ENCODE measurements at places on chromosomes 5 and 9. TPM values are rescaled to one million over a fixed set of nuclear protein-coding genes. Genes with fewer than 3 reads are reported as not detected.

DNA sequence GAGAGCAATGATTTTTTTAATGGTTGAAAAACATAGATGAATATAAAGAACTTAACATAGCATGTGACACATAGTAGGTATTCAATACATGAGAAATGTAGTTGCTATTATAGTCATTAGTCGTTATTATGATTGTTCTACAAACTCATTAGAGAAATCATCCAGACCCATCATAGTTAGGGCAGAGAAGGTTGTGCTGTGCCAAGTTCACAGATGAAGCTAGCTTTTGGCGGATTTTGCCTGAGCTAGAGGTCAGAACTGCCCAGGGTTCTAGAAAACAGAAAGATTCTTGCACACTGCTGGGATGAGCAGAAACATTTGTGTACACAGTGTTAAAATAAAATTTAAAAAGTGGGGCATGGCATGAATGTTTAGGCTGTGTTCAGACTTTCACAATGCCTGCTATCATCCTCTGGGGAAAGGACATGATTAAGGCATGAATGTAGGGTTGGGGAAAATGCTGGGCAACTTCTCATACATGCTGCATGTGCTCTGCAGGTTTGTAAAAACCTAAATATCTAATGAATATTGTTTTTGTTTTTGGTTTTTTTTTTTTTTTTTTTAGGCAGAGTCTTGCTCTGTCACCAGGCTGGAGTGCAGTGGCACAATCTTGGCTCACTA is 33.3 kb upstream of the RAD23B start:
- no peak for DNase-seq

DNA sequence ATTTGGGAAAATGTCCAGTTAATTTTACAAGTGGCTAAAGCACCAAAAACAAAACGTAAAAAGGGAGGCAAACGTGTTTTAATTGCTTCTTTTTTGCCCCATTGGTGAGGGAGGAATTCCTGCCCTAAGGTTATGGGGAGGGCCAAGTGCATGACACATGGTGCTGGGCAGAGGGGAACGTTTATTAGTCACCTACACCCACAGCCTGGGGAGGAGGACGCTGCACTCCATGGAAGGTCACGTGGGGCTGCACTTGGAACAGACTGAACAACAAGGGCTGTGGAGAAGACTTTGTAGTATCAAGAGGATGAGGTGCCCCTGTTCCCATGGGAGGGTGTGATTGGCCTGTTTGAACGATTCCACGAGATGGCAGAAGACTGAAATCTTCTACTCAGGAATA is 13.7 kb upstream of the ADAMTS16 start:
- DNase-seq, result peak; percentile 92

CDX1 gene
- total RNA-seq, result not detected

DNA sequence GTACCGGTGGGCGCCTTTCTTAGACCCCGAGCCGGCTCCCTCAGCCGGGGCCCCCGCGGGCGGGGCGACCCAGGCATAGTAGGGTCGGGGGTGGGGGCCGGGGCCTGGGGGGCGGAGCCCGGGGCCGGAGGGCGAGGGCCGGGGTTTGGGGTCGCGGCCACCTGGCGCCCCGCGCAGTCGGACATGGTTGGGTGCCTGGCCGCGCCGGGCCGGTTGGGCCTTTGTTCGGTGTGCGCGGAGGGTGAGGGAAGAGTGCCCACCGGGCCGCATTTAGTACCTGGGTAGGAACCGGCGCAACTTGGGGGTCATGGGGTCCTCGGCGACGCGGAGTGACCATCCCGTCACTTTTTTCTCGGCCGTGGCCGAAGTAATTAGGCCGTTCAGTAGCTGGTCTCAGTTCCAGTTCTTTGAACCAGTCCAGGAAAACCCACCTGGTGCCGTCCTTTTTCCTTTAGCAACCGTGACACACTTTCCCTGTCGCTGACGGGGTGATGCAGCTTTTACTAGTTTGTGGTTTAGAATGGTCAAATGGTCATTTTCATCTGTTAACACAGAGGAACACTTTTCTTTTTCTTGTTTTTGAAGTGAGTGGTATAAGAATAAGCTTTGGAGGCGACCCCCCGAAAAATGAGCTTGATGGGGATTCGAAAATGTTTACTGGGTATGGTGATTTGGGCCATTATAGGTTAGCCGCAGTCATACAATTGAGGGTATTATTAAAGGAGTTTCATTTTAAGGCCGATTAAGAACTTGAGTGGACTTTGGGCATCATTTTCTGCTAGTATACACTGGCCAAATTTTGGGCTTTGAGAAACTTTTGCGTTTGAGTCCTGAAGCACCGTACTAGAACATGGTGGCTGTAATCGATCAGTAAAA is 589 bp downstream of the CKS2 start:
- DNase-seq, result peak; percentile 21

DNA sequence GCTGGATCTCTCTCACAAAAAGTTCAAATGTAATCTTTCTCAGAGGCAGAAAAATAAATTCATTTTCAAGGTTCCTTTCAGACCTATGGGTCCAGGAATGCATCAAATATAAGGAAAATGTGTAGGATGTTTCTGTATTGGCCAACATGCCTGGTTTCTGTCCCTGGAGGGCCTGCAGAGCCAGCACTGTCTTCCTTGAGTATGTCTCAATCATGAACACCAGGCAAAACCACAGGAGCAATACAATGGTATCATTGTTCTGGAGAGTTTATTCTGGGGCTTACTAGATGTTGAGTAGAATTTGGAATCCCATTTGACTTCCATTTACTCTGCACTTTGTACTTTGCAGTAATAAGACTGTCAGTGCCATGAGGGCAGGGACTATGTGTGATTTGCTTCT is 23.5 kb downstream of the INSYN2B start:
- peak; percentile 82 for DNase-seq

DNA sequence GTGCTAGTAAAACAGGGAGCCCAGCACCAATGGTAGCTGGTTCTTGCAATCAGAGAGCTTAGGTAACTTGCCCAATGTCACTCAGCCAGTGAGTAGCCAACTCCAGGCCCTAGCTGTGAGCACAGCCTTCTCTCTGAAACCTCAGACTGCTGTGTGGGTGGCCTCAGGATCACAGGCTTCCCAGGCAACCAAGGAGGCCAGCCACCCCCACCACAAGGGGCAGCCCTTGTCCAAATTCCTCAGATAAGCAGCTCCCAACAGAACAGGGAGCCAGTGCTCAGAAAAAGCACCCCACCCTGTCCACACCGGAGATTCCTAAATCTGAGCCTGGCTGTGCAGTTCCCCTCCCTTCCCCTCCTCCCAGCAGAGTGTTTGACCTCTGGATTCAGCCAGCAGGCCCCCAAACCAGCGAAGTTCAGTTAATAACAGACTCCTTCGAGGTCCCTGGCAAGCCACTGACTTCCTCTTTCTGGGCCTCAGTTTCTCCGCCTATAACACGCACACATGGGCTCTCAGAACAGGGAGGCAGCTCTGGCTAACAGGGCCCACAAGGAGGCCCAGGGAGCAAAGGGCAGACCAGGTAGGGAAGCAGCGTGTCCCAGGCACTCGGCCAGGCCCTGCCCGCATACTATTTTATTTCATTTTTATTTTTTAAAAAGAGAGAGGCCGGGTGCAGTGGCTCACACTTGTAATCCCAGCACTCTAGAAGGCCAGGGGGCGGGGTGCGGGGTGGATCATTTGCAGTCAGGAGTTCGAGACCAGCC is 2.7 kb downstream of the EEIG1 start:
- no peak for DNase-seq

PCDHGC5 gene
- 1.4 TPM for total RNA-seq

DNA sequence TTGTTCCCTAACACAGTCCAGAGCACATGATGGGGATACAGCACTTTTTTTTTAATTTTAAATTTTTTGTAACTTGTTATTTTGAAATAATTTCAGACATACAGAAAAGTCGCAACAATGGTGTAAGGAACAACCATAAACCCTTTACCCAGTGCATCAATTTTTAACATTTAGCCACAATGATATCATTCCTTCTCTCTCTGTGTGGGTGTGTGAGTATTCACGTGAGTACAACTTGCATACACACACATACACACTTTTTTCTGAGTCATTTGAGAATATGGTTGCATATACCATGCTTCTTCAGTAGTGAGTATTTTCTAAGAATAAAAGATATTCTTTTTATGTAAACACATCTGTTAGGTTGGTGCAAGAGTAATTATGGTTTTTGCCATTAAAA is 135.2 kb downstream of the ARHGAP26 start:
- DNase-seq, result no peak

- peak; percentile 75 for DNase-seq
Measured at GRCh38 chr5:73387601-73388305, 60.8 kb downstream of the FOXD1 start.

FCN2 gene
- not detected for total RNA-seq

FOXD4L5 gene
- total RNA-seq, result not detected

GRCh38 chr5:59874675-59875074 is 18.9 kb downstream of the PDE4D start:
- DNase-seq, result peak; percentile 27

DNA sequence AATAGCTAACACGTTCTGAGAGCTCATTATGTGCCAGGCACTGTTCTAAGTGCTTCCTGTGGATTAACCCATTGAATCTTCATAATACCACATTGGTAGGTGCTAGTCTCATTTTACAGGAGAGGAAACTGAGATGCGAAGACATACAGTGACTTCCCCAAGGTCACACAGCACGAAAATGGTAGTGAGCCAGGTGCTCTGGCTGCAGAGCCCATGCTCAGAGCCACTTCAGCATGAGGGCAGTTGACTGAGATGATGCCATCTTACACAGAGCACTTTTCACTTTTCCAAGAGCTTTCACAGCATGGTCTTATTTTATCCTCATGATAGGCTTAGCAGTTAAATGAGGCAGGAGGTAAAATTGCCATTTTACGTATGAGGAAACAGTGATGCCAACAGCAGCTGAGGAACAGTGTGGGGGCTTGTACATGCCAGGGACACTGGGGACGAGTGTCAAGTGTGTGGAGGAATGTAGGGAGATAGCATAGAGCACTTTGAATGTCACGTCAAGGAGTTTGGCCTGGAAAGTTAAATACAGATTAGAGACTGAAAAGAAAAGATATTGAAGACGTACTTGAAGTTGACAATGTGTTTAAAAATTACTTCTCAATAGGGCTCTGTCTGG is 180.0 kb downstream of the KIF4B start:
- no peak for DNase-seq

SPATA31C1 gene
- total RNA-seq, result not detected

GRCh38 chr5:168177831-168178450 is 113.5 kb upstream of the WWC1 start:
- no peak for DNase-seq

DNA sequence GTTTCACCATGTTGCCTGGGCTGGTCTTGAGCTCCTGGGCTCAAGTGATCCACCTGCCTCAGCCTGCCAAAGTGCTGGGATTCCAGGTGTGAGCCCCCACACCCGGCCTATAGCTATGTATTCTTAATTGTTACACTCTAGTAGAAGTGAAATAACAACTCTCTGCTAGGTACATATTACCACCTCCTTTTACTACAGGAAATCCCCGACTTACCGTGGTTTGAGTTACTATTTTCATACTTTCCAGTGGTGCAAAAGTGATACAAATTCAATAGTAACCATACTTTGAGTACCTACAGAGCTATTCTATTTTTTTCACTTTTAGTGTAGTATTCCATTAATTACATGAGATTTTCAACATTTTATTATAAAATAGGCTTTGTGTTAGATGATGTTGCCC is 719 bp downstream of the ARL14EPL start:
- no peak for DNase-seq

- peak; percentile 36 for DNase-seq
Measured at GRCh38 chr5:67510204-67510603, 313.6 kb upstream of the CD180 start.

CTXN3 gene
- total RNA-seq, result not detected

DNA sequence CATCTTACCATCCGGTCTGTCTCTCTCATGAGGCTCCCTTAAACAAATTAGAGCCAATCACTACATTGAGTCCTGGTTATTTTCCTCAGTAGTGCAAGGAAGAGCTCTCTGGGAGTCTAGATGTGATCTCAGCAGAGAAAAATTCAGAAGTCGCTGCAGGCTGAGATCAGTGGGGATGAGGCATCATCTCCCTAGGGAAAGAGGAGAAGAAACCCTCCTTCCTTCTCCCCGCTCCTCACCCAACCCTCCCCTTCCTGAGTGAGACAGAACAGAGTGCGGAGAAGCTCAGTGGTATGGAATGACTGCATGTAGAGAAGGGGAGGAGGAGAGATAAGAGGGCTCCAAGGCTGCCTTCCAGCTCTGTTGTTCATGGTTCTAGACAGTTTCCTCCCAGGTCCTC is 80.5 kb downstream of the PAPPA start:
- DNase-seq, result peak; percentile 97

KIF4B gene
- not detected for total RNA-seq

DNA sequence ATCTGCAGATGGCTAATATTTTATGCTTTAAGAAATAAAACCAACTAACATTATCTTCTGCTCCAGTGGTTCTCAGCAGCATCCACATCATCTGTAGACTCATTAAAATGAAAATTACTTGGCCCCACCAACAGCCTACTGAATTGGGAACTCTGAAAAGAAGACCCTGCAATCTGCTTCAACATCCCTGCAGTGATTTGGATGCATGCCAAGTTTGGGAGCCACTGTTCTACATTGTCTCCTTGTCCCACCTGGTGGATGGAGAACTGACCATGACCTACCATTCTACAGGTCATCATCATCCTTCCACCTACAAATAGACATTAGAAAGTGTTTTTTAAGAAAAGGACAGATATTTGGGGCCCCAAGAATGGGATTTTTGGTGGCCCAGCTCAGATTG is 71.1 kb downstream of the ACER2 start:
- no peak for DNase-seq

DNA sequence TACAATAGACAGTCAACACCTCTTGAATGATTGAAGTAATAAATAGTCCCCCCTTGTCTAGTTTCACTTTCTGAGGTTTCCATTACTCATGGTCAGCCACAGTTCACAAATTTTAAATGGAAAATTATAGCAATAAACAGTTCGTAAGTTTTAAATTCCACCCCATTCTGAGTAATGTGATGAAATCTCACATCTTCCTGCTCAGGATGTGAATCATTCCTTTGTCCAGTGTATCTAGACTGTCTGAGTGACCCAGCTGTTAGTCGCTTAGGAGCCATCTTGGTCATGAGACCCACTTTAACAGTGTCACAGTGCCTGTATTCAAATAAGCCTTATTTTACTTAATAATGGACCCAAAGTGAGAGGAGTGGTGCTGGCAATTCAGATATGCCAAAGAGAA is 311.6 kb upstream of the PRR16 start:
- peak; percentile 77 for DNase-seq

SLCO4C1 gene
- 0.02 TPM for total RNA-seq

SPARC gene
- 955 TPM for total RNA-seq

GRCh38 chr5:139962445-139962844 is 80.7 kb downstream of the NRG2 start:
- no peak for DNase-seq

GRCh38 chr5:15700373-15700772 is 200.4 kb downstream of the FBXL7 start:
- DNase-seq, result no peak
